Activated CD4-positive, alpha-beta T cell treated with anti-CD3 and anti-CD28 coated beads, Interleukin-2, amount 50 U/mL, for 16 hours (primary cell): ENCODE measurements at places on chromosomes 12 and 14.

DNA sequence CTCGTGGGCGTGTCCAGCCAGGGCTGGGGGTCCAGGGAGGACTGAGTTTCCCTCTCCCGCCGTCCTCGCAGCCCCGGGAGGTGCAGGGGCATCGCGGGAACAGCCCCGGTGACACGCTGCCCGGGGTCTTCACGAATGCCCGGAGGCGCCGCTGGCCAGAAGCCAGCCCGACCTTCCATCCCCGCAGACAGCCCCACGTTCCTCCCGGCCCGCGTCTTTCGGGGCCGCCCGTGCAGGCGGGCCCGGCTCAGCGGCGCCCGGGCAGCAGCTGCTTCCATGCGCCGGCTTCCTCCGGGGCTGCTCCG lies 827 bp upstream of the TEDC1 start:
- no peak for DNase-seq

DNA sequence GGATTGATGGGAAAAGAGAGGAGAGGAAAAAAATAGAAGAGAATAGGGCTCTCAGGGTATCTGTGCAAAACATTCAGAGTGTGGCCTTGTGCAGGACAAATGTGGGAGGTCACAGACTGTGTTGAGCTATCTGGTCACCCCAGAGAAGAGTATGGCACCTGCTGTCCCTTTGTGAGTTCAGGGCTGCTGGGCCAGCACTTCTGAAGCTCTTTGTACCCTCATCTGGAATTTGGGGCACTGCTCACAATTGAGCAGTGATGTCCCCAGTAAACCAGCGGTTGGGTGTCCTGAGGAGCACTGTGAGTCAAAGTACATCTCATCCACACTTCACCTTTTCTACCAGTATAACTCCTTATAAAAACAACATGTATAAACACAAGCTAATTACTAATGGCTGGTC lies 2.6 kb upstream of the KRT81 start:
- DNase-seq: no peak

GRCh38 chr12:27873010-27873409 lies 93.0 kb upstream of the MANSC4 start:
- no peak for DNase-seq

- no peak for DNase-seq
Observed at GRCh38 chr14:30078811-30079402, 151.3 kb upstream of the PRKD1 start.

DNA sequence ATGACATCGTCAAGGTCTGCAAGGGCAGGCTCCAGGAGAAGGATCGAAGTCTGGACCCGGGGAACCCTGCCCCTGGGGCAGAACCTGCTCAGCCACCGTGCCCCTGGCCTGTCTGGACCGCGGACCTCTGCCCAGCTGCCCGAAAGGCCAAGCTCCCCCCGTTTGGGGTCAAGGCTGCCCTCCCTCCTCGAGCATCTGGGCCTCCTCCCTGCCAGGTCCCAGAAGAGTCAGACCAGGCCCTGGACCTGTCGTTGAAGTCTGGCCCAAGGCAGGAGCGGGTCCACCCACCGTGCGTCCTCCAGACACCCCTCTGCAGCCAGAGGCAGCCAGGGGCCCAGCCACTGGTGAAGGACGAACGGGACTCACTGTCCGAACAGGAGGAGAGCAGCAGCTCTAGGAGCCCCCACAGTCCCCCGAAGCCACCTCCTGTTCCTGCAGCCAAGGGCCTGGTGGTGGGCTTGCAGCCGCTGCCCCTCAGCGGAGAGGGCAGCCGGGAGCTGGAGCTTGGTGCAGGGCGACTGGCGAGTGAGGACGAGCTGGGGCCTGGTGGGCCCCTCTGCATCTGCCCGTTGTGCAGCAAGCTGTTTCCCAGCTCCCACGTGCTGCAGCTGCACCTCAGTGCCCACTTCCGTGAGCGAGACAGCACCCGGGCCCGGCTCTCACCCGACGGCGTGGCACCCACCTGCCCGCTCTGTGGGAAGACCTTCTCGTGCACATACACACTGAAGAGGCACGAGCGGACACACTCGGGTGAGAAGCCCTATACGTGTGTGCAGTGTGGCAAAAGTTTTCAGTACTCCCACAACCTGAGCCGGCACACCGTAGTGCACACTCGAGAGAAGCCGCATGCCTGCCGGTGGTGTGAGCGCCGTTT lies 856 bp downstream of the ZBTB42 start:
- no peak for DNase-seq

DNA sequence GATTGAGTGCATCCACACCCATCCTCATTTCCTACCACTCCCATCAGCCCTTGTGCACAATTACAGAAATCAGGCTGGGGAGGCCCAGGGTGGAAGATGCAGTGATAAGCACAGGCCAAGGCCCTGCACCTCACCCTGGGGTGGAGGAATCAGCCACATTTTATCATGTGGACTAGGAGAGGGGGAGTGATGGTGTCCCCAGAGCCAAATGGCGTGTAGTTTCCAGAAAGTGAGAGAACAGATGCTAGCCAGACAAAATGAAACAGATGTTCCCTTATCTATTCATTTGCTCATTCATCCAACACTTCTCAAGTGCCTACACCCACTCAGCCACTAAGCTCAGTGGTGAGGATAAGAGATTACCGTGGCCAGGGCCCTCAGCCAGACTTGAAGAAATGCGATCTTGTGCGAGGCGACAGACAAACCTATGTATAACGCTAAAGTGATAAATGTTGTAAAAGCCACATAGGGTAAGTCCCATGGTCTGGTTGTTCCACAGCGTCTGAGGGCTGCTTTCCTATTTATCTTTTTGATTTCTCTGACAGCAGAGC lies 93.6 kb downstream of the STAB2 start:
- no peak for DNase-seq

GRCh38 chr12:75477137-75477536 lies 3.4 kb upstream of the GLIPR1 start:
- peak; percentile 35 for DNase-seq

- no peak for DNase-seq
Observed at GRCh38 chr14:28913056-28913455, 146.5 kb downstream of the FOXG1 start.
